ENCODE measurements at places on chromosomes 11 and 22. TPM values are rescaled to one million over a fixed set of nuclear protein-coding genes. Genes with fewer than 3 reads are reported as not detected.

Gene NXPE2
- not detected for total RNA-seq

- no peak for DNase-seq
Measured at GRCh38 chr22:49440931-49441330, 386.7 kb downstream of the BRD1 start.

GRCh38 chr11:104908186-104908531, 9.9 kb upstream of the CASP12 start:
- no peak for DNase-seq

DNA sequence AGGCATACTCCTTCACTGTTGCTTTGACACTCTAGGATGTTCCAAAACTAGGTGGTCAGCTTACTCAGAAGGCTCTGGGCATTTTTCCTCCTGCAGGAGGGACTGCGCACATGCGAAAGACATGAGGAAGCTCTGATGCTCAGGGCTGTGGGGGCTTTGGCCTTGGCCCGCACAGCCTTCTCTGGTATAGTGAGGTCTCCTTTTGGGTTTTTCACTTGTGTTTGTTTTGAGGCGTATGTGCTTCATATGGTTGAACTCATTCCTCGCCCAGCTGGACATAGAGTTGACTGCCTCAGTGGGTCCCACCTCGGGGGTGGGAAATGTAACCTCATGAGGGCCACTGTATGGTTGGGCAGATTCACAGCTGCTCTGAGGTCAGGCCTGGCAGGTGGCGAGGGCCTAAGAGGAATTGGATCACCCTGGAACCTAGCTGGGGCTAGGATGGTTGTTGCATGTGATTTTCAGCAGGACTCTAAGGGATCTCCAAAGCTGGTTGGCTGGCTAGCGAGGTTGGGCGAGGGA, 63.7 kb downstream of the PTPRJ start:
- DNase-seq, result no peak

DNA sequence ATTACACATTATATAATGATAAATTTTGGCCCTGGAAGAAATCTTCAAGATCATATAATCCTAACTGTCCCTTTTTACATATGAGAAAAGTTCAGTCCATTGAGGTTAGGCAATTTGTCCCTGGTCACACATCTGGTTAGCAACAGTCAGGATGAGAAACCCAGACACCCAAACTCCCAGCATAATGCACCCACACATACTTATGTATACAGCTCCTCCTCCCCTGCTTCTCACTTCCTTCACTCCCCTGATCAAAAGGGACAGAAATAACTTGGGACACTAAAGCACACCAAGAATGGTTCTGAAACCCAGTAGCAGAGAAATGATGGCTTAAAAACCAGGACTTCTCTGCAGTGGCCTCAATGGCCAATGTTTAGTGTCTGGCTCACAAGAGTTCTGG, 11.1 kb downstream of the NUMA1 start:
- DNase-seq, result no peak

GRCh38 chr11:76783294-76783895, at the start of gene TSKU:
TSKU (plus strand) TSS chr11:76783356; CDS start chr11:76795617, 12,261 bp downstream.
- DNase-seq, result no peak

- DNase-seq, result no peak
Measured at GRCh38 chr11:68690671-68691401, 6.5 kb downstream of the GAL start.

Data from pulmonary artery endothelial cell (primary cell).